Central memory CD8-positive, alpha-beta T cell (primary cell): ENCODE measurements at places on chromosomes 6 and 20.
A peak's percentile ranks its signal among the peaks of the same experiment; 100 is the strongest.

DNA sequence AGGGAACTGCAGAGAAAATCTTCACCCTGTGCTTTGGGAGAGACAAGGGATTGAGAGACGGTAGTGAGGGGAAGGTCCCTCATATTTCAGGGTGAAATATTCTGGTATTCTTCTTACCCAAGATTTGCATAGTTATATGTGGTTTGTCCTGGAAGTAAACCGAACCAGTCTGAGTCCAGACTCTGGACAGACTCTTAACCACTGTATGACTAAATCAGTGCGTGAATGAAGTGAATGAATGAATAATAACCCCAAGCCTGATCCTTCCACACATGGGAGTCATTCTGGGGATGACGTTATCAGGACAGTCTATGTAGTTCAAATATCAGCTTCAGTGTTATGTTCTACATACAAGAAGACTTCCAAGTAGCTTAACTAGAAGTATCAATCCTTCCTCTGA is 690.7 kb downstream of the KIF16B start:
- no peak overlapping the region for H3K27ac ChIP-seq
- no peaks in the 10 kb centered on the region for H3K4me1 ChIP-seq
- H3K4me3 ChIP-seq, result no peak overlapping the region
- no peaks in the 10 kb centered on the region for H3K36me3 ChIP-seq

- no peak for DNase-seq
- peaks cover 17% of the 10 kb centered on the region for H3K4me1 ChIP-seq
- peaks cover 21% of the 10 kb centered on the region for H3K27me3 ChIP-seq
- no peaks in the 10 kb centered on the region for H3K36me3 ChIP-seq
- no peak overlapping the region for H3K27ac ChIP-seq
These were observed 92.2 kb upstream of the MPC1 start for GRCh38 chr6:166474721-166475565.

DNA sequence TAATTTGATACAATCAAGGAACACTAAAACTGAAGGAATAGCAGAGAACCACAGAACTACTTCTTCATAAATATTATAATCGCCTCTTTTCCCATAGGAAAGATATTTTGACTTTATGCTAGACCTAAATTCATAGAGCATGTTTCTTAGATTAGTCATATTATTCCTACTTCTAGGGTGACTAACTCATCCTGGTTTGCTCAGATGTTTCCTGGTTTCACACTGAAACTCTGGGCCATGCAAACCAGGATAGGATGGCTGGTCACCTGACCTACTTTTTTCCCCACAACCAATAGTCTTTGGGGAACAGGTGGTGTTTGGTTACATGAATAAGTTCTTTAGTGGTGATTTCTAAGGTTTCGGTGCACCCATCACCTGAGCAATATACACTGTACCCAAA is 42.8 kb downstream of the MMS22L start:
- no peaks in the 10 kb centered on the region for H3K27me3 ChIP-seq
- DNase-seq, result no peak
- H3K4me1 ChIP-seq, result no peaks in the 10 kb centered on the region
- H3K27ac ChIP-seq, result no peak overlapping the region

DNA sequence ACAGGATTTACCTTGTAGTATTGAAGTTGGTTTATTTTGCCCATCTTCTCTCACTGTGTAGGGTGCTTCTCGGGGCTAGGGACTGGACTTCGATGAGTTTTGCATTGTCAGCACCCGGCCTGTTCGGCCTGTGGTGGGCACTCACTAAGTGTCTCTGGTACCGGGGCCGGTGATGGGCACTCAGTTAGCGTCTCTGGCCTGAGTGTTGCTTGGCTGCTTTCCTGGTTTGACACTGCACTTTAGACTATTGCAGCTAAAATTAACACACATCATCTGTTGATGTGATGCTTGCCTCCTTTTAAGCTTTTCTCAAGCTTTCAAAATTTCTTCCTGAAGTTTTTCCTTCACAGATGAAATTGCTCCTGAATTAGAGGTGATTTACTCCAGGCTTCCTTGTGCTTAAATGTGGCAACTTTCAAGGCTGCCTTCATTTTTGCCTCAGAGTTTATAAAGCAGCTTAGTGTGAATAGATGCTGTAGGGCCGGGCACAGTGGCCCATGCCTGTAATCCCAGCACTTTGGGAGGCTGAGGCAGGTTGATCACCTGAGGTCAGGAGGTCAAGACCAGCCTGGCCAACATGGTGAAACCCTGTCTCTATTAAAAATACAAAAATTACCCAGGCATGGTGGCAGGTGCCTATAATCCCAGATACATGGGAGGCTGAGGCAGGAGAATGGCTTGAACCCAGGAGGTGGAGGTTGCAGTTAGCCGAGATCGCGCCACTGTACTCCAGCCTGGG is 41.7 kb upstream of the TULP4 start:
- peaks cover 20% of the 10 kb centered on the region for H3K4me1 ChIP-seq
- H3K27me3 ChIP-seq, result no peaks in the 10 kb centered on the region
- peak overlapping the region; percentile 70 for H3K27ac ChIP-seq
- H3K36me3 ChIP-seq, result peaks cover 3% of the 10 kb centered on the region
- no peak overlapping the region for H3K4me3 ChIP-seq
- DNase-seq, result no peak

DNA sequence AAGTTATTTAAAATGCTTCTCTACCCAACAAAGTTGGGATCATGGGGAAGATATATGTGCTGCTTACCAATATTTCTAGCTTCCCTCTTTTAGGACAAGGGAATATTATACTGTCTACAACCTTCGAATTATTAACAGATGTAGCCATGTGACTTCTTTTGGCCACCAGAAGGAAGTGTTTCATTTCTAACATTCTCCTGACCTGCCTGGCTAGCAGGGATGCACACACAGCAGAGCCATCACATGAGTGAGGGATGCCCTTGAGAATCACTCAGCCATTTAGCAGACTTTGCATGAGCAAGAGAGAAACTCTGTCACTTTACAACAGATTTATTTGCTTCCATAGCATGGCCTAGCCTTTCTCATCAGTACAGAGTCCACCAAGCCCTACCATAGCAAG is 230.7 kb upstream of the MARCKS start:
- no peak for DNase-seq
- H3K27ac ChIP-seq, result no peak overlapping the region
- no peak overlapping the region for H3K4me3 ChIP-seq

DNA sequence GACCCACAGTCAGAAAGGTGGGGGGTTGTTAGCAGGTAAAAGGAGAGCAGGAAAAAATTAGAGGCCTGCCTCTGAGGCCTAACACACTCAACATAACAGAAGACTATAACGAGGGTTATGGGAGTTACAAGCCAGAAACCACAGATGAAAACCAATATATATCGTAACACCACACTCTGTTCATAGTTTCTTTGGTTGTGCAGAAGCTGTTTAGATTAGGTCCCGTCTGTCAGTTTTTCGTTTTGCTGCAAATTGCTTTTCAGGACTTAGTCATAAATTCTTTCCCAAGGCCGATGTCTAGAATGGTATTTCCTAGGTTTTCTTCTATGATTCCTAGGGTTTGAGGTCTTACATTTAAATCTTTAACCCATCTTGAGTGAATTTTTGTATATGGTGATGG is 3.7 kb upstream of the MAP3K5 start:
- H3K4me1 ChIP-seq, result peaks cover 15% of the 10 kb centered on the region
- no peak overlapping the region for H3K27ac ChIP-seq
- DNase-seq, result no peak
- no peak overlapping the region for H3K4me3 ChIP-seq
- no peaks in the 10 kb centered on the region for H3K27me3 ChIP-seq
- peaks cover 8% of the 10 kb centered on the region for H3K36me3 ChIP-seq

DNA sequence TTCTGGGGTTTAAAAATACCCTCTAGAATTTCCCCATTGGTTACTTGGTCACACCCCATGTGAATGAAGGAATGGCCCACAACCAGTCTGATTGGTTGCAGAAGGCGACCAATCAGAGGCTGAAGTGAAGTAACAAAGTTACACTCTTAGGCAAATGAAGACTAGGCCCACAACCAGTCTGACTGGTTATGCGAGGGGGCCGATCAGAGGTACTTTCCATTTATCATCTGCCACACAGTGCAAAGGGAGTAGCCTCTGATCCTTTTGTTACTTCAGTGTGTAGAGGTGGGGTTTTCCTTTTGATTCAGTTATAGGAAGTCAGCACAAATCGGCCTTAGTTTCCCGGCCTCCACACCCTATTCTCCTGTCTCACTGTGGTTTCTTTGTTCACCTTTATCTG is 61.2 kb upstream of the SGK1 start:
- H3K4me1 ChIP-seq, result peaks cover 9% of the 10 kb centered on the region
- no peak overlapping the region for H3K4me3 ChIP-seq
- peaks cover 1% of the 10 kb centered on the region for H3K36me3 ChIP-seq
- no peak for DNase-seq
- H3K27me3 ChIP-seq, result no peaks in the 10 kb centered on the region

- H3K4me1 ChIP-seq, result no peaks in the 10 kb centered on the region
- no peak for DNase-seq
- H3K4me3 ChIP-seq, result no peak overlapping the region
- no peaks in the 10 kb centered on the region for H3K27me3 ChIP-seq
- H3K27ac ChIP-seq, result no peak overlapping the region
- no peaks in the 10 kb centered on the region for H3K36me3 ChIP-seq
These were observed 37.6 kb upstream of the CST7 start for GRCh38 chr20:24911461-24911860.

- peaks cover 1% of the 10 kb centered on the region for H3K36me3 ChIP-seq
- H3K4me3 ChIP-seq, result no peak overlapping the region
- H3K4me1 ChIP-seq, result no peaks in the 10 kb centered on the region
- no peak overlapping the region for H3K27ac ChIP-seq
These were observed 46.7 kb downstream of the SERAC1 start for GRCh38 chr6:158121335-158121734.

DNA sequence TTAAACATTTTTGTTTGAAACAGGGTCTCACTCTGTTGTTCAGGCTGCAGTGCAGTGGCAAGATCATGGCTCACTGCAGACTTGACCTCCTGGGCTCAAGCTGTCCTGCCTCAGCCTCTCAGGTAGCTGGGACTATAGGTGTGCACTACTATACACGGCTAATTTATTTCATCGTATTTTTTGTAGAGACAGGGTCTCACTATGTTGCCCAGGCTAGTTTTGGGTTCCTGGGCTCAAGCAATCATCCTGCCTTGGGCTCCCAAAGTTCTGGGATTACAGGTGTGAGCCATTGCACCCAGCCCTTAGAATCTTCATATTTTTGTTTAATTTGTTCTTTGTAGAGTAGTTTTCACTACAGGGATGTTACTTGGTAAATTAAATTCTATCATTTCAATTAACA is 67.1 kb downstream of the SGK1 start:
- peaks cover 7% of the 10 kb centered on the region for H3K36me3 ChIP-seq
- H3K4me3 ChIP-seq, result no peak overlapping the region
- H3K27me3 ChIP-seq, result no peaks in the 10 kb centered on the region

DNA sequence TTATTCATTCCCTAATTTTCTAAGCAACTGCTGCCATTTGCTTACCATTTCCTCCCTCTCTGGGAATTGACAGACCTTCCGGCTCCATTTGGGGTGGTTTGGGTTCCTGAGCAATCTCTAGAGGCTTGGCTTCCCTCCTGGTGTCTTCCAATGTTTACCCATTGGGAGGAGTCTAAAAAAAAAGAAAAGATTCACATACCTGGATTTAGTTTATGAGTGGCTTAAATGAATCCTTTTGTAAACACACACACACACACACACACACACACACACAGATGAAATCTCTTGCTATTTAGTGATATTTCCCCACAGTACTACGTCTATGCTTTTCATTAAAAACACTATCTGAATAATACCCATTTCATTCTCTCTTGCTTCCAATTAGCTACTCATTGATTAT is 48.3 kb upstream of the TRAF3IP2 start:
- peak overlapping the region; percentile 1 for H3K27ac ChIP-seq
- no peak for DNase-seq
- H3K4me1 ChIP-seq, result no peaks in the 10 kb centered on the region
- H3K36me3 ChIP-seq, result peaks cover 8% of the 10 kb centered on the region
- H3K27me3 ChIP-seq, result no peaks in the 10 kb centered on the region

DNA sequence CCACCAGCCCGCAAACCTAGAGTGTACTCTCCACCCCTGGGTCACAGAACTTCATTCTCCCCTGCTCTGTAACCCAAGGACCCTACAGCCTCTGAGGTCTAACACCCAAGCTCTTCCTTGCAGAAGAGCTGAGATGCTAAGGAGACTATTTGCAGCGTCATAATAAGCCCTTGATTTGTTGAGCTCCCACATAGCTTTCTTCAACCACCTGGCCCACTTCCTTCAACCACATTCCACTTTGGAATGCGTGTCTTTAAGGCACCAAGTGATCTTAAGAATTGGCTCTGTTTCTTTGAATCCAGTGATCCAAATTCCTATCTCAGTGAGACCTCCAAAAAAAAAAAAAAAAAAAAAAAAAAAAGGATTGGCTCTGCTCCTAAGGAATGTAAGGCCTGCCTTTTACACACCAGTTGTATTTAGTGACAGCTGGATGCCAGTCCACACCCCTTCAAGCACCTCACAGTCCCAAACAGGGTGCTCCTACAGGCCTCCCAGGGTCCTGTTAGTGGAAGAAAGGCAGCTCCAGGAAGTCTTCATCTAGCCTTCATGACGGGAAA is 106.2 kb downstream of the UBE3D start:
- no peaks in the 10 kb centered on the region for H3K27me3 ChIP-seq
- DNase-seq, result no peak
- no peak overlapping the region for H3K4me3 ChIP-seq
- no peak overlapping the region for H3K27ac ChIP-seq
- H3K4me1 ChIP-seq, result no peaks in the 10 kb centered on the region

- no peak overlapping the region for H3K27ac ChIP-seq
- H3K4me3 ChIP-seq, result no peak overlapping the region
- H3K27me3 ChIP-seq, result peaks cover 11% of the 10 kb centered on the region
- DNase-seq, result no peak
- H3K4me1 ChIP-seq, result peaks cover 4% of the 10 kb centered on the region
These were observed 52.9 kb downstream of the ZBTB9 start for GRCh38 chr6:33507261-33507660.

- H3K4me3 ChIP-seq, result no peak overlapping the region
- H3K27me3 ChIP-seq, result no peaks in the 10 kb centered on the region
- no peak for DNase-seq
- no peaks in the 10 kb centered on the region for H3K4me1 ChIP-seq
- no peak overlapping the region for H3K27ac ChIP-seq
- no peaks in the 10 kb centered on the region for H3K36me3 ChIP-seq
These were observed 17.9 kb upstream of the MOCS1 start for GRCh38 chr6:39952167-39952566.

GRCh38 chr6:56282391-56282790 is 35.0 kb upstream of the COL21A1 start:
- H3K4me1 ChIP-seq, result no peaks in the 10 kb centered on the region
- no peak for DNase-seq
- H3K4me3 ChIP-seq, result no peak overlapping the region
- H3K36me3 ChIP-seq, result no peaks in the 10 kb centered on the region
- no peaks in the 10 kb centered on the region for H3K27me3 ChIP-seq
- no peak overlapping the region for H3K27ac ChIP-seq

DNA sequence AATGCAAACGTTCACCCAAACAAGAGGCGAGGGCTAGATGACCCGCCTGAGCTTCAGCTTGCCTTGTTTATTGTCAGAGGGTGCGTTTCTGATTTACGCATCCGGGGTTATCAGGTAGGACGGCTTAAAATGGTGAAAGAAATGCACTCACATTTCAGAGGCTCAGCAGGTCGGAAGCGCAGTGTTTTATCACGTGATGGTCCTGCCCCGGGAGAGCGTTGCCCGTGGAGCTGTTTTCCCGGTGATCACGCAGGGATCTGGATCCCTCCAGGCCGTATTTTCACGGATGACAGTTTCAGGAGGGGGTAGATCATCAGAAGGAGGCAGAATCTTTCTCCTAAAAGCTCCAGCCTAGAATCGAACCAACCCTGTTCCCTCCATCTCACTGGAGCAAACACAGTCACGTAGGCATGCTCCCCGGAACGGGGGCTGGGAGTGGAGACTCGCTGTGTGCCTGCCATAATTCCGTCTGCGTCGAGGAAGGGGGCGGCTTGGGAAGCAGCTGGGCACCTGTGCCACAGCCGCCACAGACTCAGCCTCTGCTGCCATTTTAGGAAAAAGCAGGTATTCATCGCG is 121.7 kb downstream of the SMOC2 start:
- no peak overlapping the region for H3K4me3 ChIP-seq
- no peaks in the 10 kb centered on the region for H3K36me3 ChIP-seq
- no peaks in the 10 kb centered on the region for H3K4me1 ChIP-seq
- DNase-seq, result no peak
